NCI-H526 (cell line): ENCODE measurements at places on chromosomes 6 and 20.

- DNase-seq, result no peak
These were observed 27.0 kb downstream of the CLIC5 start for GRCh38 chr6:45988635-45989034.

- no peak for DNase-seq
These were observed 173.1 kb downstream of the CDC5L start for GRCh38 chr6:44560458-44561059.

DNA sequence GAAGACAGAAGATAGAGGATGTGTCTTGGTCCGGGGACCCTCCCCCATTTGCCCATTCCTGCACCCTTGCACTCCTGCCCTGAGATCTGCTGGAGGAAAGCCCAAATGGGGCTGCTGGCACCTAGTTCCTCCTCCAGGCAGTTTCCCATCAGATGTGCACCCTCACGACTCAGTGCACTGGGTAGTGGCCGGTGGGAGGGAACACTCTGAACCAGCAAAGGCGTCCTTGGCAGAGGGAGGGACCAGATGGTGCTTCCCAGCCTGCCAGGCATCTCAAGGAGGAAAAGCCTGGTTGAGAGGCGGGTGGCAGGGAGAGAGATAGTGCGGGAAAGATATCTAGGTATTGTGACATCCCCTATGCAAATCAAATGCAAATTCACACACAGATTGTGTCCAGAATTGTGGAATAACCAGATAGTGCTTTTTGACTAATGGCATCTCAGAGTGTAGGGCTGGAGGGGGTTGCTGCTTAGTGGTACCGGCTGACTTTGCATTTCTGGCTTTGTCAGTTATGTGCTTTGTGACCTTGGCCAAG is 19.5 kb downstream of the TMEM151B start:
- peak; percentile 49 for DNase-seq

DNA sequence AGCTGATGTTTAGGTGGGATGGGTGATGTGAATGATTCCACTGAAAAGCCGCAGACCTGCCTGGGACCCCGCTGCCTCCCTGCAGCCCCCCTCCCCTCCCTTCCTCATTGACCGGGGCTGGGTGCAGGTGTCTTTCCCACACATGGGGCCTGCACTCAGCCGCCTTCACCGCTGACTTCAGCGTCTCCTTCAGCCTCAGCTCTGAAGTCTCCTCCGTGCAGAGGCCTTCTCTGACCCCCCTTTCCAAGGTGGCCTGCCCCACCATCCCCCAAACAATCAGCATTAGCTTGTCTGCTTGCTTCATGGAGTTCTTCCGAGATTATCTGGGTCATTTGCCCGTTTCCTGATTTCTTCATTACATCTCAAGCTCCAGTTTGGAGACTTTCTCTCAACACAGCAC is 140.7 kb downstream of the SMOC2 start:
- DNase-seq, result no peak

DNA sequence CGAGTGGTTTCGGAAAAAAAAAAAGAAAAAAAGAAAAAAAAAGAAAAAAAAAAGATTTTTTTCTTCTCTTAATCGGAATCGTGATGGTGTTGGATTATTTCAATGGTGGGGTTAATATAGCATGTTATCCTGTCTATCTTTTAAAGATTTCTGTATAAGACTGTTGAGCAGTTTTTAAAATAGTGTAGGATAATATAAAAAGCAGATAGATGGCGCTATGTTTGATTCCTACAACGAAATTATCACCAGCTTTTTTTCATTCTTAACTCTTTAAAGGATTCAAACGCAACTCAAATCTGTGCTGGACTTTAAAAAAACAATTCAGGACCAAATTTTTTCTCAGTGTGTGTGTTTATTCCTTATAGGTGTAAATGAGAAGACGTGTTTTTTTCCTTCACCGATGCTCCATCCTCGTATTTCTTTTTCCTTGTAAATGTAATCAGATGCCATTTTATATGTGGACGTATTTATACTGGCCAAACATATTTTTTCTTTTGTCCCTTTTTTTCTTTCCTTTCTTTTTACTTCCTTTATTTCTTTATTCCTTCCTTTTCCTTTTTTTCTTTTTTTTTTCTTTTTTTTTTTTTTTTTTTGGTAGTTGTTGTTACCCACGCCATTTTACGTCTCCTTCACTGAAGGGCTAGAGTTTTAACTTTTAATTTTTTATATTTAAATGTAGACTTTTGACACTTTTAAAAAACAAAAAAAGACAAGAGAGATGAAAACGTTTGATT is 3.6 kb downstream of the SOX4 start:
- DNase-seq, result peak; percentile 86

- DNase-seq, result no peak
These were observed 47.6 kb upstream of the NOTCH4 start for GRCh38 chr6:32271429-32271828.

DNA sequence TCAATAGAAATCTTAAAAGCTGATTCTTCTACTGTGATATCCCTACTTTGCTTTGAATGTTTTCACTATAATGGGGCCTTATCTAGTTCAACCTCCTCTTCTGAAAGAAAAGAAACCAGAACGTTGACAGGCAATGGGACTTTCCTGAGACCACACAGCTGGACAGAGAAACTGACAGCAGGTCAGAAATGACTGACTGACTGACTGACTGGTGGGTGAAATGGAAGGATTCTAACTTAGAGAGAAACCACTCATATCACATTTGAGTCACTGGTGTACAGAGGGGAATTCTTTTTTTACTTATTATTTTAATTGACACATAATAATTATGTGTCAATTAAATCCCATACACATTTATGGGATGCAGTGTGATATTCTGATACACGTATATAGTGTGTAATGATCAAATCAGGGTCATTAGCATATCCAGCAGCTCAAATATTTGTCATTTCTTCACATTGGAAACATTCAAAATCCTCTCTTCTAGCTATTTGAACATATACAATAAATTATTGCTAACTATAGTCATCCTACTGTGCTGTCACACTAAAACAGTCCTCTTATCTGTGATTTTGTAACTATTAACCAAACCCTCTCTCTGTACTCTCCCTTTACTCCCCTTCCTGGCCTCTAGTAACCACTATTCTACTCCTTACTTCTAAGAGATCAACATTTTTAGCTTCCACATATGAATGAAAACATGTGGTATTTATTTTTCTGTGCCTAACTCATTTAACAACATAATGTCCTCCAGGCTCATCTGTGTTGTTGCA is 64.8 kb upstream of the NRSN1 start:
- no peak for DNase-seq

GRCh38 chr6:169176361-169176991 is 77.2 kb downstream of the THBS2 start:
- no peak for DNase-seq

- DNase-seq, result no peak
These were observed 386.8 kb downstream of the HDGFL1 start for GRCh38 chr6:22956029-22956681.

GRCh38 chr20:49792006-49792405 is 20.6 kb upstream of the SLC9A8 start:
- no peak for DNase-seq

- DNase-seq, result no peak
These were observed 267.7 kb downstream of the FARS2 start for GRCh38 chr6:5529015-5529414.
